ENCODE measurements at places on chromosomes 2 and 18.

GRCh38 chr2:101007415-101008345 is 5.6 kb downstream of the RPL31 start:
- DNase-seq: no peak

- DNase-seq: no peak
Measured at GRCh38 chr2:154995361-154995760, 296.9 kb downstream of the KCNJ3 start.

- DNase-seq: no peak
Measured at GRCh38 chr2:69716555-69717120, 25.3 kb upstream of the ANXA4 start.

DNA sequence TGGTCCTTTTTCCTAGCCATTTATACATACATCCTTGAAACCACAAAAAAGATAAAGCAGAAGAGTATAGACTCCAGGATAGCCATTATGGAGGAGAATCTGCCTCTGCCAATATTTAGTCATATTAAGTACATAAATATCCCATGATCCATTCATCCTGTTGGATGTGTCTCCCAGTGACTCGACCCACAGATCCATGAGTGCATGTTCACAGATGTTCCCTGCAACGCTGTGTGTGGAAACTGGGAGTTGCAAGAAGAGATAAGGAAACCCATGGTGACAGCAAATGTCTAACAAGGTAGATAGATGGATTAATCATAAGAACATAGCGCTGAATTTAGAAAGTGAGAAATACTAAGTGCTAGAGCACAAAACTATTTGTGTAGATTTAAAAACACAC is 34.5 kb downstream of the STK39 start:
- no peak for DNase-seq

GRCh38 chr18:21706386-21706865 is 1.9 kb upstream of the ABHD3 start:
- DNase-seq: no peak

DNA sequence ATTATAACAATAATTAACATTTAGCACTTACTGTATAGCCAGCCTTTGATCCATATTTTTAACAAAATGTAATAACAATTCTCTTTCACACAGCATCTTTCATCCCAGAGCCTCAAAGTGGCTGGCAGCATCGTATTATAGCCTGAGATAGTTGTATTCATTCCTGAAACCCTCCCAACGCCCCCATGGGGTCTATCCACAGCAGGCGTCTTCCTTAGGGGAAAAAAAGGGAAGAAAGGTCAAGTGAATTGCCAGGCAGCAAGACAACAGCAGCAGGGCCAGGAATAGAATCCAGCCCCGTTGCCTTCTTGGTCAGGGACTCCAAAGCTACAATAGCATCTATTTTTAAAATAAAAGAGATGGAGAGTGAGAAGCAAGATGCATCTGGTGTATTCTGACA is 424.4 kb upstream of the ID2 start:
- DNase-seq: no peak

GRCh38 chr2:120346026-120346666 is at the start of gene INHBB:
Gene INHBB (plus strand): TSS chr2:120346136. CDS start chr2:120346189, 53 bp downstream.
- DNase-seq: no peak

DNA sequence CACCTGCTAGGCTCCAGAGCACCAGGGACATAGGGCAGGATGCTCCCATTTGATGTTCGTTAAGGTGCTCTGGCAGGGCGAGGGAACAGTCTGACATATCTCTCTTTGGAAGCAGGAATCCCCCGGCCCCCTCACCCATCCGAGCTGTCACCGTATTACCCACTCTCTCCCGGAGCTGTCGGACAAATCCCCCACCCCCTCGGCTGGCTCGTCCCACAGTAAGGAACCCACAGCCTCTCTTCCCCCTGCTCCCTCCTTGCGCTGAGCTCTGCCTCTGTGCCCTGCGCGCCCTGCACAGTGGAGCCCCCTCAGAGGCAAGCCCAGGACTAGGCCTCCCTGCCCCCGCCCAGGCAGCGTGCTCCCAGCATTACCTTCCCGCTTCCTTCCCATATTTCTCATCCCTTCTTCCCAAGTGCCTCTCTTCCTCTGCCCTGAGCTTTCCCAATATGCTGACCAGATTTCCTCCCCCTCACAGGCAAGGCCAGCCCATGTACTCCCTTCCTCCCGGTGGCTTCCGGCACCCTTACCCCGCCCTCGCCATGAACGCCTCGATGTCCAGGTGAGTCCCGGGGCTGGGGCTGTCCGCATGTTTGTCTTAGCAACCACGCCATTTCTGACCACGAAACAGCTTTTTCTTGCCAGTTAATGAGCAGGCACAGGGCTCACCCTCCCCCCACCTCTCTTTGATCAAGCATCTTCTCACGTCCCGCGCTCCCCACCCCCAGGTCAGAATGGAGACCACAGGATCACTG is 23.8 kb downstream of the TGOLN2 start:
- DNase-seq: no peak

DNA sequence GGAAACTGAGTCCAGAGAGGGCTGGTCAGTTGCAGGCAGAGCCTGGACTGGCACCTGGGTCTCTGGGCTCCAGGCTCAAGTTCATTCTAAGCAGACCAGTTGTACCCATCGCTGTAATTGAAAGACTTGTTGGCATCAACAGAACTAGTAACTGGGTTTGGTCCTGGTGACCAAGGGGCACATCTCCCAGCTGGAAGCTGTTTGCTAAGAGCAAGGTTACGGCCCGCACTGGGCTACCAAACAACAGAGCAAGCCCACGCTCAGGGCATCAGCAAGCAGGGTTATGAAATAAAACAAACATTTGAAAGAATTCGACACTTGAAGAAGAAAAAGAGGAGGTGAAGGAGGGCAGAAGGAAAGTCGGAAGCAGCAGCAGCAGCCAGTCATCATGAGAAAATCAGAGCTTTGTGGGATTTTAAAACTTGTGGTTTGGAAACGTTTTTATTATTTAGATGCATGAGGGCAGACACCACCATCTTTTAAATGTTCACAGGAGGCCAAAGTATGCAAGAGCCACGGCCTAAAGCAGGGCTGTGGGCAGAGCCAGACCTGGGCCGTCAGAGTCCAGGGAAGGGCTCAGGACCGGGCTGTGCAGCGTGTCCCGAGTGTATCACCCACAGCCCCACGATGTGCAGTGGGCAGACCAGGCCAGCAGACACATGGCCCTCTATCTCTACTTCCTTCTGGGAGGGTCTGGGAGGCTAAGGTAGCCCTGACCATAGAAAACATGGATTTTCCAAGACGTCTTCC is 220.3 kb downstream of the BCL2 start:
- DNase-seq: no peak

GRCh38 chr2:27705851-27706622 is 42.3 kb downstream of the SLC4A1AP start:
- DNase-seq: peak; percentile 80

DNA sequence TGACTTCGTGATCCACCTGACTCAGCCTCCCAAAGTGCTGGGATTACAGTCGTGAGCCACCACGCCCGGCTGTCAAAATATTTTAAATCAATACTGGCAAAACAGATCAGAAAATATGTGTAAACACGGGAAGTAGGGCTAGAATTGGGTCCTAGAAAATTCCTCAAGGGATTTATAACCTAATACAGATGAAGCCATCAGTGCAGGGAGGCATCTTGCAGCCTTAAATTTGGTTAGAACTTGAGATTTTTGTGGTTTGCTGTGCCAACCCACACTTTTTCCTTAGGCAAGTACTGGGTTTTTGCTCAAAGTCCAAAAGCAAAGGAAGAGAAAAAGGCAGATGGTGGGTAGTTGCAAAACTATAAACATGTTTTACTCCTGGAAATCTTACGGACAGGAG is 33.7 kb upstream of the NFE2L2 start:
- no peak for DNase-seq

- DNase-seq: no peak
Measured at GRCh38 chr2:219362524-219363164, 25.1 kb downstream of the DNPEP start.

- no peak for DNase-seq
Measured at GRCh38 chr2:10541081-10541480, 93.0 kb upstream of the ODC1 start.

DNA sequence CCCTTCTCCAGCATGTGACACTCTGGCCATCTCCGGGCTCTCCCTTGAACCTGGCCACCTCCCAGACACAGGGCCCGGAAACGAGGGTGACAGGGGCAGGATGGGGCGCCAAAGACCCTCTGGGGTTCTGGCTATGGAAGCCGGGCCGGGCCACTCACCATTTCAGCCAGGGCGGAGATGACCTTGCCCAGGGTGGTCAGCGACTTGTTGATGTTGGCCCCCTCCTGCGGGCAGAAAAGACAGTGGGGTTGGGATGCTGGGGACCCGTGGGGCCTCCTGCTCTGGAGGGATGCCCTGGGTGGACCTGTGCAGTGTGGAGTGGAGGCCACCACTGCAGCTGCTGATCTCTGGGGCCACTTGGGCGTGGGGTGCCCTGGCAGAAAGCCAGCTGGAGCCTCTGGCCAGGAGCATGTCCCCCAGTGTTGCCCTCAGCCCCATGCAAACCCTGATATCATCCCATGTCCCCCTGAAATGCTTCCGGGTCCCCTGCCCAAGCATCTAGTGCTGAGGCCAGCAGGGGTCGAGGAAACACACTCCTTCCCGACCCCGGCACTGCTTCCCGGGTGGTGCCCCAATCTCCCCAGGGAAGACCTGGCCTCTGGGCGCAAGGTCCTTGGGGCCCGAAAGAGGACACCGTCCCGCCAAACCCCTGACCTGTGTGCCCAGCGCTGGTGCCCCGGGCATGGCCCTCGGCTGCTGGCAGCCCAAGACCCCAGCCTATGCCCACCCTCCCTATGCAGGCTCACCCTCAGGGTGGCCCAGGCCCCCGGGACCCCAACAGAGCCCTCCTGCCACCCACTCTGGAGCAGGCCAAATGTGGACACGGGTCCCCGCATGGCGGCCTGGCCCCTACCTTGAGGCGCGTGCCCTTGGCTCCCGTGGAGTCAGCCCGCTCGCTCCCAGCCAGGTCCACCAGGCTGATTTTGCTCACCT is 36.9 kb downstream of the KIF1A start:
- DNase-seq: no peak

- DNase-seq: no peak
Measured at GRCh38 chr2:149902081-149902480, 314.5 kb upstream of the MMADHC start.

DNA sequence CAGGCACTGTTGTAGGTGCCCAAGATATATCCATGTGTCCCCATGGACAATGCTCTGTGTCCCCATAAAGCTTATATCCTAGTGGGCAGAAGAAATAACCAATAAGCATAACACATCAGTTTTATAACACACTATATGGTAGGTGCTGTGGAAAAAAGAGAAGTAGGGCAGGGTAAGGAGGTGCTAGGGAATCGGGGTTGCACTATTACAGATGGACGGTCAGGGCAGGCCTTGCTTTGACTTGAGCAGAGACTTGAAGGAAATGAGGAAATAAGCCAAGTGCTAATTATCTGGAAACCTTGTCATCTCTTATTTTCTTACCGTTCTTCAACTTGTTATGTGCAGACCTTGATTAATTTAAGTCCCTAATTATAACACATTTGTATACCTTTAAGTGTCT is 82.0 kb downstream of the PHLPP1 start:
- no peak for DNase-seq
